HepG2 (cell line): ENCODE measurements at places on chromosomes 2 and 18. TPM values are rescaled to one million over a fixed set of nuclear protein-coding genes. Genes with fewer than 3 reads are reported as not detected.

DNA sequence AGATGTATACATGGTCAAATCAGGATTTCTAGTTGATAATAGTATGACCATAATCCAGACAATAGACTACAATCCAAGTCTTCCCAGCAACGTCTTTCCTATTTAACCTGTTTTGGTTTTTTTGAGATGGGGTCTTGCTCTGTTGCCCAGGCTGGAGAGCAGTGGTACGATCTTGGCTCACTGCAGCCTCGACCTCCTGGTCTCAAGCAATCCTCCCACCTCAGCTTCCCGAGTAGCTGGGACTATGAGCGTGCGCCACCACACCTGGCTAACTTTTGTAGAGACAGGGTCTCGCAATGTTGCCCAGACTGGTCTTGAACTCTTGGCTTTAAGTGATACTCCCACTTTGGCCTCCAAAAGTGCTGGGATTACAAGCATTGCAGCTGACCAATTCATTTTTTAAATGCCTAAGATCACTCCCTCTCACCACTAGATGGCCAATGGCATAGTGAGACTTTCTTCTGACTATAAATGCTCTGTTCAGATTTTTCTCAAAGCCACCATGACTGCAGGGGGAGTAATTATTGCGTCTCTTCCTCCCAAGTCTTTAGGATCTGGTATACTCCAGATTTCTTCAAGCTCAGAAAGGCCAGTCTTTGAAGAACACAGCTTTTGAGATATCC is 47.6 kb downstream of the HNRNPLL start:
- no peaks in the 10 kb centered on the region for H3K27me3 ChIP-seq
- peak; percentile 50 for DNase-seq
- H3K36me3 ChIP-seq = peaks cover 2% of the 10 kb centered on the region; the same call in 1 of the 2 replicates
- no peaks in the 10 kb centered on the region for H3K4me1 ChIP-seq
- H3K27ac ChIP-seq = no peak overlapping the region

DNA sequence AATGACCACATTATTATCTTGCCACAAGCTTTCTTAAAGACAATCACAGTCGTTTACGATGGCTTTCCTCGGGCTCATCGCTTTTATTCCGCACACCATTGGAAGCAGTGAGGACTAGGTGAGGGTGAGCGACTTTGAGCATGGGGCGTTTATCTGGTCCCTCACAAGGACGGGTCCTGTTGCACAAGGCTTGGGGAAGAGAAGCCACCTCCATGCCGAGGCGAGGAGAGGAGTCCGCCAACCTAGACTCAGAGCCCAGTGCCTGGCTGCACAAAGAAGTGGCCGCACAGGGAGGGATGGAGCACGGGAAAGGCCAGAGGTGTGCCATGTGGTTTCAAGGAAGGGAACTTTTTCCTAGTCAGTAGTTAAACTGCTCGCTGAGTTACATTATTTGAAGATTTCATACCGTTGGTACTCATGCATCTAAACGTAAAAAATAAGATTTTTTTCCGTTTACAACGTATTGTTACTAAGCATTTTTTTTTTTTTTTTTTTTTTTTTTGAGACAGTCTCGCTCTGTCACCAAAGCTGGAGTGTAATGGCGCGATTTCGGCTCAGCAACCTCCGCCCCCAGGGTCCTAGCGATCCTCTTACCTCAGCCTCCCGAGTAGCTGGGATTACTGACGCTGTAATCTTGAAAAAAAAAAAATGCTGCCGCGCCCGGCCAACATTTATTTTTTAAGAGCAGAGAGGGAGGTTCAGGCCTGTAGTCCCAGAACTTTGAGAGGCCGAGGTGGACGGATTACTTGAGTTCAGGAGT is 849 bp upstream of the CYP27C1 start:
- peak overlapping the region; percentile 66; the same call in 1 of the 2 replicates for H3K4me3 ChIP-seq
- no peak for DNase-seq
- H3K27ac ChIP-seq = no peak overlapping the region
- H3K4me1 ChIP-seq = peaks cover 22% of the 10 kb centered on the region

DNA sequence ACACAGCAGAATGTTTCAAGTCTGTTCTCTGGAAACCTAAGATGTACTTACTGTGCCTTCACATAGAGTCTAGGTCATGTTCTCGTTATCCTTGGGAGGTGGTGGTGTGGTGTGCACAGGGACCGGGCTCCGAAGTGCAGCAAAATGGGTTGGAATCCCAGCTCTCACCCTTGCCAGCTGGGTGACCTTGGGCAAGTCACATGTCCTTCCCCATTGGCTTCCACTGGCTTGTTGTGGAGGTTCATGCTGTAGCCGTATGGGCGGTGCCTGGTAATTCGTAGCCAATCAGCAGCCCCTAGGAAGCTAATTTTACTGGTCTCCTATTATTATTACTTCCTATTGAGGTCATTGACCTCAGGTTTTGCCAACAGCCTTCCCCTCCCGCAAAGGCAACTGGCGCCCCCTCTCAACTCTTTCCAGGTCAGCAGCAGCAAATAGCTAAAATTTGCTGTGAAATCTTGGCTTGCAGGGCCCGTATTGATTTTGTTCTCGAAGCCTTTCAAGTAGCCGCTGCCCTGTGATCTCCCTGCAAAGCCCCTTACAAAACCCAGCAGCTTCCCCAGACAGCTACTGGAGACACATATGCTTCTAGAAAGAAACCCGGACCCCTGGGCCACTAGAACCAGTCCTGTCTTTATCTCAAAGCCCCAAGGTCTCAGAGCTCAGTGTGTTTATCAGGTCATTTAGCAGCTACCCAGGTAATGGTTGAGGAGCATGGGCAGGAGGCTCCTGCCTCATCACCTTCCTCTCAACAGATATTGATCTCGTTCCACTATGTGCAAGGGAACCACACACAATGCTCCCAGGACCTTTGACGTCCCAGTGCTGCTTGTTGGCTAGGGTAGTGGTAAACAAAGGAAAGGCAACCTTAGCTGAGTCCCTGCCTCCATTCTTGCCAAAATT is 66.5 kb upstream of the SLC1A4 start:
- no peaks in the 10 kb centered on the region for H3K36me3 ChIP-seq
- peak overlapping the region; percentile 37 for H3K4me3 ChIP-seq
- H3K27ac ChIP-seq = peak overlapping the region; percentile 77

- H3K4me1 ChIP-seq = no peaks in the 10 kb centered on the region
- H3K4me3 ChIP-seq = no peak overlapping the region
- H3K27me3 ChIP-seq = peaks cover 17% of the 10 kb centered on the region; the same call in 2 of the 3 replicates
- no peak for DNase-seq
- H3K36me3 ChIP-seq = no peaks in the 10 kb centered on the region
- no peak overlapping the region for H3K27ac ChIP-seq
These were observed 29.3 kb downstream of the DPYSL5 start for GRCh38 chr2:26877276-26877675.

The GKN1 gene
- not detected in 2 replicates for total RNA-seq
